Naive thymus-derived CD8-positive, alpha-beta T cell (primary cell): ENCODE measurements at places on chromosomes 1 and 21. TPM values are rescaled to one million over a fixed set of nuclear protein-coding genes. Genes with fewer than 3 reads are reported as not detected.
A peak's percentile ranks its signal among the peaks of the same experiment; 100 is the strongest.

The C2CD2 gene
- 3.7 TPM for polyA plus RNA-seq

DNA sequence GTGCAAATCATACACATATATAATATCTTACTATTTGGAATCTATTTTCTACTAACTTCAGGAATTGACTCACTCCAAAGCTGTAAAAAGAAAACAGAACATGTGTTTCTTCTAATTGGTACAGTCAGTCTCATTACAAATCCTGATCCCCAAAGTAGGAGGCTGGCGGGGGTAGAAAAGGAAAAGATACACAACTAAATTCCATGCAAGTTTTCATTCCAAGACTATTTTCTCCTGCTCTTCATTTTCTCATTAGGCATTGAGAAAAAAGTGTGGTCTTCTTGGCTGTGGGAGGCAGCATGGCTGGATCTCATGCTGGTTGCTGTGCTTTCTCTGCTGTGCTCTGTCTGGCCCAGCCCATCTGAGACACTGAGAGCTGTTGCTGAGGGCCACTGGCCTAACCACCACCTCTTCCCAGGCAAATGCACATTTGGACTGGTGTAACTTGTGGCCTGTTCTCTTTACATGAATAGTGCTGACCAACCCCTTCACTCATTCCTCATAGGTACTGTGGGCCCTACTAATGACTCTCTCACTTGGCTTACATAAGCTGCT lies 1107.5 kb upstream of the B3GALT2 start:
- no peak for DNase-seq

- no peak for DNase-seq
Observed at GRCh38 chr21:32143241-32143939, 135.5 kb downstream of the MIS18A start.

DNA sequence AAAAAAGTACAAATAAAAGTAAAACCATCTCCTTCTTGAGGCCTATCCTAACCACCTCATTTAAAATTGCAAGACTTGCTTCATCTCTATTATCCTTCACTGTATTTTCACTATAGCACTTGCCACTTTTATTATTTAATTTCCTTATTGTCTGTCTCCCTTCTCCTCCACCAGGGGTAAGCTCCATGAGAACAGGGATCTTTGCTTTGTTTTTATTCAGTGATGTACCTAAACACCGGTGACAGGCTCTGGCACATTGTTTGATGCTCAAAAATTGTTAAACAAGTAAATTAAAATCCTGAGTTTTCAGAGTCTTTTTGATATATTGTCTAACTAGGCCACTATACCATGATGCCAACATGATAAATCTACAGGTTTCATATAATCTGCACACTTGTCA lies 17.2 kb upstream of the SPEN start:
- no peak for DNase-seq

DNA sequence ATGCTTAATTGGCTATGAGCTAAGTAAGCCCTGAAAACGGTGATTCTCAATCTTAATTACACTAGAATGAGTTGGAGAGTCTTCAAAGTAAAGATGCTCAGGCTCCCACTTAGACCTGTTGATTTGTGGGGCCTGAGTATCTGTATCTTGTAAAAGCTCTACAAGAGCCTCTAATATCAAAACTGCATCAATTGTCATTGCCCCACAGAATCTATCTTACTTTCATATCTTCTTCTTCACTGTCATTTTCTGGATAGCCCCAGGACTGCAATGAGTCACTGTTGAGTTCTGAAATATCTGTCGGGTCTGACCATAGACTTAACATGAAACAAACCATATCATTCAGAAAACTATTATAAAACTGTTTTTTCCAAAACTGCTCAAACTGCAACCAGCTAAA lies 102.8 kb upstream of the SERTAD4 start:
- DNase-seq, result no peak

The F13B gene
- not detected for polyA plus RNA-seq

The SMIM34 gene
- not detected for polyA plus RNA-seq

The MATN1 gene
- not detected for polyA plus RNA-seq

GRCh38 chr1:10328180-10328963 lies 70.5 kb upstream of the PGD start:
- DNase-seq, result no peak

- DNase-seq, result no peak
Observed at GRCh38 chr1:149844650-149845255, 54.6 kb upstream of the BOLA1 start.

The MINDY1 gene
- 12.6 TPM for polyA plus RNA-seq

The S100B gene
- 271 TPM for polyA plus RNA-seq

The TTC24 gene
- 6.7 TPM for polyA plus RNA-seq

GRCh38 chr1:156490401-156491032 lies 10.1 kb downstream of the MEF2D start:
- DNase-seq, result no peak

The KIAA0040 gene
- 26.0 TPM for polyA plus RNA-seq

- DNase-seq, result no peak
Observed at GRCh38 chr1:228007801-228008341, 1.1 kb downstream of the WNT3A start.

DNA sequence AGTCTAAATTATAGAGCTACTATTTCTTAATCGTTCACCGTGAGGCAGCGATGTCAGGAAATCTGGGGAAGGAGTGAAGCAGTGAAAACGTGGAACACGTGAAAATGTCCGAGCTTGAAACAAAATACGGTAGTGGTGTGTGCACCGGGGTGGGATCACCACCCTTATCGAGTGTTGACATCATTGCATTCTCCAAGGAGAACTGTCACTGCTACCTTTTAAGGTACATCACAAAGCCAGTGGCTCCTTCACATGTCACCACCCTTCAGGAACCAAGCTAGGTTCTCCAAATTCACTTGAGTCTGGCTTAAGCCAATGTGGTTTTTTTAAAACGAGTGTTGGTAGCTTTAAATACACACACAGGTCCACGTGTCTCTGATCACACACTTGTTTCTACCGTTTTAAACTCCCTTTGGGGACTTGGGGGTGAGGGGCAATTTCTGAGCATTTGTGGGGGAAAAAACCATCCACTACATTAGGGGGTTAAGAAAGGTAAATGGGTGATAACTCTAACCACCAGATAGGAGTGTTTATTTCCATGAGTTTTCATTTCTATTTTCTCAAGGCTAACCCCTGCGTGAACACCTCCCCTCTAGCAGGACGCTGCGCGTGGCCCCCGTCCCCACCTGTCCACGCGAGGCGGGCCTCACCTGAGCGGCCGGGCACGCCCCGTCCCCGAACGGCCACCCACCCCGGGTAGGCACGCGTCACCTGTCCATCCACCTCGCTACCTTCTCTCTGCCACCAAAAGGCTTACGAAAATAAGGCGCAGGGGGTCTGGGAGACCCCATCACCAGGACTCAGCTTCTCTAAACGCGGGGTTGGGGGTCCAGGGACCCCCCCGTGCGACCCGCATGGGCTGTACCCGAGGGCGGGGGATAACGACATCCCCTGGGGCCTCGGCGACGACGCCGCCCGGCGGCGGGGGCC lies 978 bp downstream of the PRDM15 start:
- no peak for DNase-seq

DNA sequence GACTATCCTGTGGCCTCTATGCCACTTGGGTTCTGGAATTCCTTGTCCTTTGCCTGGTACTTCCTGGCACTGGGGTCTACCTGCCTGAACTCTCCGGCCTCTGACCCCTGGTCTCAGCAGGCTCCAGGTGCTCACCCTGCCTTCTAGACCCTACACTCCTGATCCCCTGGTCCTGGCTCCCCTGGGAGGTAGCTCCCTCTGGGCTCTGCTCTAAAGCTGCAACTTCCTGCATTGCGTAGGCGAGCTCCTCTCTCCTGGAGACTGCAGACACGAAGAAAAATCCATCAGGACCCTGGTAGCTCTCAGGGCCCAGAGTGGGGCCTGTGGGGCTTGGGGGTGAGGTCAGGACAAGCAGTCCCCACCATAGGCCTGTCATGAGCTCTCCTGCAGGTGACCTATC lies 7.8 kb upstream of the PLEKHG5 start:
- no peak for DNase-seq

The LIPI gene
- not detected for polyA plus RNA-seq

The FAM72C gene
- polyA plus RNA-seq, result not detected

DNA sequence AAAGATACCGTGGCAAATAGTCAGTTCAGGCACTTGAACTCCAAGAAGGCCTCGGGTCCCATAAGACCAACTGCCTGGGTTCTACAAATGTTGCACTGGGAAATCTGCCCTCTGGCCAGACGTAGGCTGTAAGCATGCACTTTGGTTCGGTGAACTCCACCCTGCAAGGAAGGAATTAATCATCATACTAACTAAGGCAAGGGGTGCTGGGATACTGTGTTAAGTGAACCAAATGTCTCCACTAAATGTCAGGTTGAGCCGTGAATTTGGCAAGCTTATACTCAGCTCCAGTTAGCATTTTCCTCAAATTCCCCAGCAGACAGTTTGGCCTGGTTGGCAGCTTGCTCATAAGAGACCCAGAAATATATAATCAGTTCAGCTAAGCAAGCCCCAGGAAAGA lies 385.9 kb downstream of the GPATCH2 start:
- DNase-seq, result no peak

DNA sequence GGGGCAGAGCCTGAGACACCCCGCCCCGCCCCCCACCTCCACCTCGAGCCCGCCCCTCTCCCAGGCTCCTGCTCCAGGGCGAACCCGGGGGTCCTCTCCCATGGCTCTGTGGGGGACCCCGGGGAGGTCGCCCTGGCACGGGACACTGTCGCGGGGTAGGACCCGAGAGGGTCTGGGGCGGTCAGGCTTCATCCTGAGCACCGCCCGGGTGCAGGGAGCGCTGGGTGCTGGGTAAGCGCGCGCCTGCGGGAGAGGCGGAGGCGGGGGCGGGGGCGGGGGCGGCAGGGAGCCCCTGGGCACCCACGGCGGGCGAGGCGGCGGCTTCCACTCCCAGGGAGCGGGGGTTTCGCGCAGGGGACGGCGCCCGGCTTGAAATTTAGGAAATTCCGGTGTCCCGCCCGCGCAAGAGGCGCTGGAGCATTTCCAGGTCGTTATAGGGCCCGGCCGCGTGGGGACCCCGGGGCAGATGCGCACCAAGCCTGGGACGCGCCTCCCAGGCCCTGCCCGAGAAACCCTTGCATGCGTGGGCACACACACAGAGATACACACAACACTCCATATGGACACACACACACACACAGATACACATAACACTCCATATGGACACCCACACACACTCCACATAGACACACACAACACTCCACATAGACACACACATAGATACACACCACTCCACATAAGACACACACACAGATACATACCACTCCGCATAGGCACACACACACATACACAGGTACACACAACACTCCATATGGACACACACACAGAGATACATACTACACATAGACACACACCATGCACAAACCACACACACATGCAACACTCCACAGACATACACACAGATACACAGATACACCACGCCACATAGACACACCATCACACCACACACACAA lies 48.7 kb upstream of the SLC19A1 start:
- no peak for DNase-seq

DNA sequence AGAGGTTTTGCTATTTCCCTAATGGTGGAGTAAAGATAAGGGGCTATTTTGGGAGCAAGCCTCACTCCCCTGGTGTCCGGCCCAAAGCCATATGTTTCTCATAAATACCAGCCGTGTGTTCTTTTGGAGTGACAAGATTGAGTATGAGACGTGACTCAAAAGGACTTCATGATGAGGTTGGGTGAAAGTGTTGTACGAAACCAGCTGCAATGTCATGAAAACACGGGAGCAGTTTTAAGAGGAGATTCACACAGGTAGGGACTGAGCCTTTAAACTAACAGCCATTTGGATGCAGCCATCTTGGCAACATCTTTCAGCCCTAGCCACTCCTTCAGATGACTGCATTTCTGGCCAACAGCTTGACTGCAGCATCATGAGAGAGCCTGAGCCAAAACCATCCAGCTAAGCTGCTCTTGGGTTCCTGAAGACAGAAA lies 532.3 kb upstream of the USP24 start:
- DNase-seq, result no peak

GRCh38 chr1:14728516-14728915 lies 130.0 kb downstream of the KAZN start:
- no peak for DNase-seq

- DNase-seq, result no peak
Observed at GRCh38 chr1:223820515-223820858, 25.3 kb downstream of the TP53BP2 start.

DNA sequence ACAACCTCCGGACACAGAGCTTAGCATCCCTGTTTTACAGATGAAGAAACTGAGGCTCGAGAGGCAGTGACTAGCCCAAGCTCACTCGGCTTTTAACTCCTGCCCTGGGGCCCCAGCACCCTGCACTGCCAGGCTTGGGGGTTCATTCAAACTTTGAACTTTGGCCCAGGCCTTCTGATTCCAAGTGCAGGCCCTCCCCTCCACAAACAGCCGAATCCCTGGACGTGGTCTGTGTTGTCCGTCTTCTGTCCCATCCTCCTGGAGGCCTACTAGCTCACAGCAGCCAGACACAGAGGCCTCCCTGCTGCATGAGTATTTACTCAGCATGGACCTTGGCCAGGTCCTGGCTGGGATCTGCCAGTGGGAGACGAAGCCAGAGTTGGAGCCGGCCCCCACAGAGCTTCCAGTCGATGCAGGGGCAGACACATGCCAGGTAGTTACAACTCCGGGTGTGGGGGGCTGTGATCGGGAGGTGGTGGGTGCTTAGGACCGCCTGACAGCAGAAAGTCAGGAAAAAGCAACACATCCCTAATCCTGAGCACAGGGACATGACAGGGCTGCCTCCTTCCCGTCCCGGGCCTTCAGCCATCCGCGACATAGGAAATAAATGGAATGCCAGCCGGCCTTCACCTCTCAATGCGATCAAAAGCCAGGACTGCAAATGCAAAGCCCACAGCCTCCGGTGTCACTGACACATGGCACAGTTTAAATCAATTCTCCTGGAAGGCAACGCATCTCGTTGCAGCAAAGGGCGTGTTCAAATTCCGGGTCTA lies 7.4 kb downstream of the IFFO2 start:
- DNase-seq, result no peak

GRCh38 chr21:42846221-42846620 lies 33.1 kb downstream of the WDR4 start:
- DNase-seq, result no peak

DNA sequence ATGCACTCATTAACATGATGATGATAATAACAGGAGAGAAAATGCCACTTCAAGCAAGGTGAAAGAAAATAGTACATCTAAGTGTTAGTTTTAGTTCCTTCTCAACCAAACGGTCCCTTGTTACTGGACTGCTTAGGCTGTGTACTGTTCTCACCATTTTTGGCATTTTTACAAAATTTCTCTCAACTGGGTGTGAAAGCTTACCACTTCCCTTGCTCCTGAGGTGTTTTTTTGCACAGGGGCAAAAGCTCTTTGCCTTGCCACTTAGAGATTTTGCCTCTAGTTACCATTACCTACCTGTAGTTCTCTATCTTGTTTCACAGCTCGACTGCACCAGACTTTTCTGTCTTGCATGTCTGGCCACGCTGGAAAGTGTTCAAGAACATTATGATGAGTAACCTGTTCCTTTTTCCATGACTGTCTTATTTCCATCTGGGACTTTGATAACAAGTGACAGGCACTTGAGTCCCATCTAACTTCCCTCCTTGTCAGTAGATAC lies 10.7 kb downstream of the NEK7 start:
- peak; percentile 26 for DNase-seq

The LCE1E gene
- not detected for polyA plus RNA-seq

The KANK4 gene
- polyA plus RNA-seq, result not detected

GRCh38 chr1:207847116-207847515 lies 63.8 kb downstream of the CD34 start:
- no peak for DNase-seq

The YTHDF2 gene
- 128 TPM for polyA plus RNA-seq
